ENCODE measurements at places on chromosomes 1 and 21.

- no peak for DNase-seq
Observed at GRCh38 chr1:209886219-209886536, 51.8 kb upstream of the SYT14 start.

GRCh38 chr1:204782118-204782700 is 88.5 kb upstream of the NFASC start:
- DNase-seq, result peak; percentile 12

GRCh38 chr21:14814991-14815390 is 249.8 kb downstream of the NRIP1 start:
- no peak for DNase-seq

- no peak for DNase-seq
Observed at GRCh38 chr1:61266738-61267137, 184.4 kb downstream of the NFIA start.

- no peak for DNase-seq
Observed at GRCh38 chr1:96825231-96825630, 103.6 kb downstream of the PTBP2 start.

- peak; percentile 47 for DNase-seq
Observed at GRCh38 chr1:214518361-214518760, 33.0 kb downstream of the PTPN14 start.

GRCh38 chr1:19083081-19083480 is 126.6 kb upstream of the IFFO2 start:
- peak; percentile 39 for DNase-seq

- DNase-seq, result no peak
Observed at GRCh38 chr1:36771660-36772284, 262.5 kb downstream of the GRIK3 start.

DNA sequence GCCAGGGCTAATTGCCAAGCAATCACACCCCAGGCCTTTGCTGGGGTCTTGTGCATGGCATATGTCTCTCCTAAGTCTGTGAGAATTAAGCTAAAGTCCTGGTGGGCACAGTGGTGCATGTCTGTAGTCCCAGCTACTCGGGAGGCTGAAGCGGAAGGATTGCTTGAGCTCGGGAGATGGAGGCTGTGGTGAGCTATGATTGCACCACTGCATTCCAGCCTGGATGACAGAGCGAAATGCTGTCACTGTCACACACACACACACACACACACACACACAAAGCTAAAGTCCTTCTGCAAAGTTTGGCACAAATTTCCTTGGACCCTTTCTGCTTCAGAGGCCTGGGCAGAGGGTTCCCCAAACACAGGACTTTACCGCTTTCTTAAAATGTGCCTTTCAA is 31.3 kb upstream of the DNAJC11 start:
- no peak for DNase-seq

DNA sequence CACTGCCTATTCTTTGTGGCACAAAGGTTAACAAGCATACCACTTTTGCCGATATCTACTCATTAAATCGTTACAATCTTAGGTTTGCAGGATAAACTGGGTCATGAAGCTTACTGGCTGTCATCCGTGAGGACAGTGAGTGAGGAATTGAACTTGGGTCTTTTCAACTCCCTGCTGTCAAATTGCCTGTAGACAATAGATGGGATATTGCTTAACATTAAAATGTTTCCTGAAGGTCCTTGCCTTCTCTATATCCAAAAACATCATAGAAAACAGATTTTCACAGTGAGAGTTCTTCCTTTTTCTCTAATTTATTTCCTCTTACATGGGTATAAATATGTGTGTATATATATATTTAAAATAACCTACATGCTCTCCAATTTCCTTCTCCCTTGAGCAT is 257.8 kb downstream of the LMO4 start:
- DNase-seq, result no peak

DNA sequence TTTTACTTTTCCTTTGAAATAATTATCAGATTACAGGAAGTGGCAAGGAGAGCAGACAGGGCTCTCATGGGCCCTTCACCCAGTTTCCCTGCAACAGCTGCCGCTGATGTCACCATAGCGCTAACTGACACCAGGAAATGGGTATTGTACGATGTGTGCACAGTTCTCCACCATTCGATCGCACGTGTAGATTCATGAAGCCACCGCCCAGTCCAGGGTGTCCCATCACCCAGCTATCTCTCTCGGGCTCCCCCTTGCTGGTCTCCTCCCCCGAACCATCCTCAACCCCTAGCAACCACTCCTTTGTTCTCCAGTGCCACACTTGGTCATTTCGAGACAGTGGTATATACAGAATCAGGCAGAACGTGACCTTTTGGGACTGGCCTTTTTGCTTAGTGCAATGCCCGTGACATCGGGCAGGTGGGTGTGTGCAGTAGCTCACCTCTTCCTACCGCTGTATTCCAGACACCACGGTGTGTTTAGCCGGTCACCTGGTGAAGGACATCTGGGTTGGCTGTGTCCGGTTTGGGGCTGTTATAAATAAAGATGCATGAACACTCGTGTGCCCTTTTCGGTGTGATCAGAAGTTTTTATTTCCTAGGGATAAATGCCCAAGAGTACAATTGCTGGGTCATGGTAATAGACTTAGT is 118.4 kb downstream of the CRYAA start:
- DNase-seq, result no peak

GRCh38 chr1:219257751-219258150 is 84.1 kb downstream of the LYPLAL1 start:
- no peak for DNase-seq

DNA sequence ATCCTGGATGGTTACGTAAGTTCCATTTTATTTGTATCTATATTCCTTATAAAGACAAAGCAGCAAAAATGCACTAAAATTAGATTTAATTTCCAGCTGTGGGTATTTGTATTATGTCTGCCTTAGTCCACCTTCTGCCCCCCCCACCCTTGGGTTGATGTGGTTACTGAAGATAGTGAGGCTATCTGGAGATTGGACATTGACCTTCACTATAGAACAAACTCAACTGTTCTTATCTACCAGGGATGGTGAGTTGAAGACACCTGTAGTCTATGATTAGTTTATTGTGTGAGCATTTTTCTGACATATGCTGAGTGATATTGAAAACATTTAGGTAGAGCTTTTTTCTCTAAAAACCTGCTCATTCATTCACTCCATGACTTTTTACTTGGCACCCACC is 122.2 kb downstream of the NFIA start:
- no peak for DNase-seq

DNA sequence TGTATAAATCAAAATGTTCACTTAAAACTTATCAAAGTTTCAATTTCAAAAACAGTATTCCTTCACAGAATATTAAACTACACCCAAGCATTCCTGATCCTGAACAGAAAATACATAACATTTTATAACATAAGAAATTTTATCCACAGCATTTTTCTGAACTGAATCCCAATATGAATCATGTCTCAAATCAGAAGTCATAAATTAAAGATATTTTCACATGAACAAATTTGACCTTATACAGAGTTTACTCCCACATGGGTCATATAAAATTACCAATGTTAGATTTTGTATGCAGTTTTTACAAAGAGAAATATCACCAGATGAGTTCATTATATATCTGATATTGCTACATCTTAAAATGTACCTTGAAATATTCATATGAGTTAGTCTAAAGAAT is 48.6 kb upstream of the ASPM start:
- peak; percentile 10 for DNase-seq

GRCh38 chr1:39131940-39132339 is 72.6 kb upstream of the MACF1 start:
- no peak for DNase-seq

DNA sequence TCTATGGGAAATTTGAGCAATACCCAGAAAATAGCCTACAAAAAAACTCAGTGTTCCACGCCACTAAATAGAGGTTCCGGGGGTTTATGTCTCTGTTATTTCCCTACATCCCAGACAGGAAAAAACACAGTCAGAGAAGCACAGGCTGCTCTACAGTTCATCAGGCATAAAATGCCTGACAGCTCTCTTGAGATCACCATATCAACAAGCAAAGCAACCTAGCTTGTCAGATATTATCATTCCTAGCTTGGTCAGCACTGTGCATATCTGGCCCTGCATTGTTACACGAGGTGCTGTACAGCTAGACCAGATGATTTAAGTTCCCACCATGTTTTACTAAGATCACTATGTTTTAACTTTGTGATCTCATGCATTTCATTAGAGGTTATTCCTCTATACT is 172.6 kb downstream of the PTPRC start:
- no peak for DNase-seq

- DNase-seq, result no peak
Observed at GRCh38 chr1:113886417-113887401, 672 bp downstream of the BCL2L15 start.

GRCh38 chr1:68320349-68320748 is 88.0 kb upstream of the WLS start:
- DNase-seq, result no peak

- DNase-seq, result no peak
Observed at GRCh38 chr1:18581420-18581880, 49.2 kb upstream of the PAX7 start.

DNA sequence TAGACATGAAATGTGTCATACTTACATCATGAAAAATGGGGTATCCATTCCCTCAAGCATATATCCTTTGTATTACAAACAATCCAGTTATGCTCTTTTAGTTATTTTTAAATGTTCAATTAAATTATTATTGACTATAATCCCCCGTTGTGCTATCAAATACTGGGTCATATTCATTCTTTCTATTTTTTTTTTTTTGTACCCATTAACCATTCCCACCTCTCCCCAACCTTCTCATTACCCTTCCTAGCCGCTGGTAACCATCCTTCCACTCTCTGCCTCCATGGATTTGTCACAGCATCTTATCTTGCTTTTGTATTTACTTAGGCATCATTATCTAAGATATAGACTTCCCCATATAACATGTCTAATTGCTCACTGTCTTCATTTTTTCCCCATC is 15.8 kb downstream of the ATG4C start:
- no peak for DNase-seq

DNA sequence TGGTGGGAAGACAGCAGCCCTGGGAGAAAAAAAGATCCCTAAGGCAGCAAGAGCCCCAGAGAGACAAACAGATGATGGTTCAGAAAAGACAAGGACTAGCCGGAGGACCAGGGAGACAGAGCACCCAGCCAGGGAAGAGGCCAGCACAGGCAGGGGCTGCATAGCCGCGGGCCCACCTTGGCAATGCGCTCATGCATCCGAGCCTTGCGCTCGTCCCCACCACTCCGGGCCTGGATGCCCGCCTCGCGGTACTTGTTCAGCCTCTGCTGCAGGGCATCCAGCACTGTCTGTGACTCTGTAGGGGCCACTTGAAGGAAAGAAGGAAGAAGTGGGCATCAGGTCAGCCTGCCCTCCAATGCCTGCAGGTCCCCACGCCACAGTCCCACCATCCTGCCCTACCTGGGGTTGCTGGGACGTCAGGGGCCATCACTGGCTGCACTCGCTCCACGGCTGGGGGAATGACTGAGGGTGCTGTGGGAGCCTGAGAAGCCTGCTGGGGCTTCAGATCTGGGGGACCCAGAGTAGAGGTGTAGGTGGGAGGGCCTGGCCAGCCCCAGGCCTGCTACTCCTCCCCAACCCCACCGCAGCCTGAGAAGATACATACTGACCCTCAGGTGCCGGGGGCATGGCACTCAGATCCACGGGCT is 7.0 kb downstream of the CC2D1B start:
- DNase-seq, result no peak

- peak; percentile 39 for DNase-seq
Observed at GRCh38 chr1:108512239-108513043, 47.5 kb upstream of the EEIG2 start.

GRCh38 chr1:65792669-65793358 is at the start of gene PDE4B:
Gene PDE4B, plus strand, starts transcription at chr1:65792895.
- peak; percentile 14 for DNase-seq

DNA sequence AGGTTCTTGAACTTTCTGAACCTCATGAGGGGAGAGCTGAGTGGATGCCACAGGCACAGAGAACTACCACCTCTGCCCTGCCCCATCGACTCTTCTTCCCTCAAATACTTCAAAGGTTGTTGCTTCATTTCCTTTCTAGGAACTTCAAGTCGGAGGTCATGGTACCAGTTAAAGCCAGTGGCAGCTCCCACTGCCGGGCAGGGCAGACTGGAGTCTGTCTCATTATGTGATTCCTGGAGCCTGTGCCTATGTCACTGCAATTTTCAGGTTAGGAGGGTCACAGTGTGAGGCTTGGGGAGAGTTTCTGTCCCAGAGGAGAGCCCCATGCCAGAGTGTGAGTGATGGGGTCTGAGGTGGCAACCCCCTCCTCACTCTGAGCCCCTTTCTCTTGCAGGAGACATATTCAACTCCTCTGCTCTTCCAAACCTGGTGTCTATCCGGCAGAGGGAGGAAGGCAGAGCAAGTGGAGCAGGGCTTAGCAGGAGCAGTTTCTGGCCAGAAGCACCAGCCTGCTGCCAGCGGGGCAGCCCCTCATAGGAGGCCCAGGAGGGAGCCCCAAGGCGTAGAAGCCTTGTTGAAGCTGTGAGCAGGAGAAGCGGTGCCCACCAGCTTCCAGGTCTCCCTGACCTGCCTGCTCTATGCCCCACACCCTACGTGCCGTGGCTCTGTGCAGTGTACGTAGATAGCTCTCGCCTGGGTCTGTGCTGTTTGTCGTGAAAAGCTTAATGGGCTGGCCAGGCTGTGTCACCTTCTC is 29.3 kb downstream of the CAMK1G start:
- DNase-seq, result no peak

GRCh38 chr1:209625791-209626285 is 26.4 kb downstream of the LAMB3 start:
- no peak for DNase-seq

GRCh38 chr1:8911416-8912309 is 33.2 kb upstream of the ENO1 start:
- peak; percentile 38 for DNase-seq

- DNase-seq, result no peak
Observed at GRCh38 chr1:18283601-18284385, 176.2 kb downstream of the IGSF21 start.

DNA sequence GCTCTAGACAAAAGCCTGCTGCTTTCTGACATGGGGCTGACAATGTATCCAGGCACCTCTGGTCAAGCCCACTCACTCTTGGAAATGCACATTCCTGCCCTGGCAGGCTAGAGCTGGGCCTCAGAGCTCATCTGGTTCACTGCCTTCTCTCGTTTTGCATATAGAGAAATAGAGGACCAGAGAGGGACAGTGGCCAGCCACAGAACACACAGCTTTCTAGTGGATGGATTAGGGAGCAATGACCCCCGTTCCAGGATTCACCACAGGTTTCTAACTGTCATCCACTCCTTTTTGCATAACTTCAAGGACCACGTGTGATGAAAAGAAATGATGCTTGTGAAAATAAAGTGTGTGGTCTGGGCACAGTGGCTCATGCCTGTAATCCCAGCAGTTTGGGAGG is 129.6 kb upstream of the IGSF21 start:
- DNase-seq, result no peak

Data from iris pigment epithelial cell (primary cell).